NCI-H2227 treated with DMSO at 0.1 percent for 48 hours (cell line): ENCODE measurements at places on chromosomes 7 and 10.
A peak's percentile ranks its signal among the peaks of the same experiment; 100 is the strongest.

DNA sequence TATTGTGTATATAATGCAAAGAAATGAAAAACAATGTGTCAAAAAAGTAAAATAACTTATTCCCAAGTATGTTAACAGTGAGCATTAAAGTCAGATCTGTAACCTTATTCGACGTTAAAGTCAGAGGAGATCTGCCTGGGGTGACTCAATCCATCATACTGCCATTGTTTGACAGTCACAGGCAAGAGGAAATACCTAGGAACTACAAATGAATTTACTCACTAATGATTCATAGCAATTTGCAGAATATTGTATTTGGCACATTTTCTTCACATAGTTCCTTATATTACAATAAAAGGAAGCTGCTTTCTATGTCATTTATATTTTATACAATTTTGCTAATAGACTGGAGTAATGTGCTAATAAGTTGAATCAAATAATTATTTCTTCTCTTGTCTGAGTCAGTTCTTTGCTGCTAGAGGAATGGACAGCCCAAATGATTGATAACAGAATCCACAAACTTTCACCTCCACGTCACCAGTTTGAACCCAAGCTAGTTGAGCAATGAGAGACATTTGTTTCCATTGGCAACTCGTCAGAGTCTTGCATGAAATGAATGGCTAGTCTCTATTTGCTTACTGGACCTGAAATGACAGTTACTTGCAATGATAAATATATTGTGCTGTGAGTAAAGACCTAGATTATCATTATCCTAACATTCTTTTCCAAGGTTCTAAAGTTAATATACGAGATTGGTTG is 48.5 kb upstream of the TMEM106B start:
- DNase-seq, result no peak

DNA sequence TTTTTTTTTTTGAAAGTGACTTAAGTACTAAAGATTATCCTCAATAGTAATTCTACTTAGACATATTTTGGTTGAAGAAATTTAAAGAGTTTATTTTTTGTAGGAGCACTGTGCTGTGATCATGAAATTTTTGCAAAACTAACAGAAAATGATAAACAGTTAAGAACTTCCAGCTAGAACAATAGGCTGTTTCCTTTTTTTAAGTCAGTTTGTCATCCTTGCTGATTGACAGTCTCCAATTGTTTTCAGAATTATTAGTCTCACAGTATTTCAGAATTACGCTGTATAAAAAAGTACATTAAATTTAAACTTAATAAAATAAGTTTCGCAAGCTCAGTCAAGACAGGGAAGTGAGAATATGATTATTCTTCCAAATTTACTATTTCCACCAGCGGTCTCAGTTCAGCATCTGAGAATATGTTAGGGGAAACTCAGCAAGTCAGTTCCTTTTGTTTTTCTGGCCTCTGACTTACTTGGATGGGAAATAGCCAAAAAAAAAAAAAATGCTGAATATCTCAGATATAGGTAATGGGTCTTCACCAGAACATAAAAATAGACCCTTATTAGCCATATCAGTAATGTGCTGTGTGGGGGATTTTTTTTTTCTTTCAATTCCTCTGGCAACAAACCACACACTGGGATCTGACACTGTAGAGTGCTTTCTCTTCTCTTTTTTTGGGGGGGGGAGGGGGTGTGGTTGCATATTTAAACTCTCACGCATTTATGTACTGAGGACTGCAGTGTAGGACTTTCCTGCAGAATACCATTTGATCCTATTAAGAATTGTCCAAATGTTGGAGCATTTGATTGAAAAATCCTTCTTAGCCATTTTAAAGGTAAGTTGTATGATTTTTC is at the start of gene CD36:
Gene CD36, plus strand, starts transcription at position 732 of the 855 bp plus-strand sequence. CDS start 8,099 bp downstream, outside the sequence.
- DNase-seq, result no peak

DNA sequence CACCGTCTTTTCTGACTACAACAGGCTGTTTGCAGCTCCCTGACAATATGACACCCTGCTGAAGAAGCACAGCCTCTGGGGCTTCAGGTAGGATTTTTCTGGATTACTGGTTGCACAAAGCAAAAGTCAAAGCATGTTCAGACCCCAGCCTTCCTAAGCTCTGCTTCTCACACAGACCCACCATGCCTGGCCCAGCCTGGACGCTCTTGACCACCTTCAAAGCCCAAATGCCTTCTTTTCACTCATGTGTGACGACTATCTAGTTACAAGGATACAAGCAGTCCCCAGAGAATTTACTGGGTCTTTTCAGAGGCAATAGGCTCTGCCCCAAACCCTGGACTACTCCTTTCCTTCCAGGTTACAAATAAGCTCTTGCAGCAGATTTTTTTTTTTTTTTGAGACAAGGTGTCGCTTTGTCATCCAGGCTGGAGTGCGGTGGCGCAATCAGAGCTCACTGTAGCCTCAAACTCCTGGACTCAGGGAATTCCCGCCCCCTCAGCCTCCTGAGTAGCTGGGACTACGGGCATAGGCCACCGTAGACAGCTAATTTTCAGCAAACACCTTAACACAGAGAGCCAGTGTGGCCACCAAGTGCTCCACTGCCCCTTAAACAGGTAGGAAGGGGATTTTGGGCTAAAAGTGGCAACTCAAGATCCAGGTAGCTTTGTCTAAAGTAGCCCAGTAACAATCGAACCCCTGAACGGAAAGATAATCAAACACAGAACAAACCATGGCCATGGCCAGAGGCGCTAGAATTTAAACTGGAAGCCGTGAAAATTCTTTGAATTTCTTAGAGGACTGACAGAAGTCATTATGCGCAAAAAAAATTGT is 16.2 kb downstream of the SVIL start:
- DNase-seq, result no peak

GRCh38 chr10:14276210-14276609 is 54.5 kb downstream of the FRMD4A start:
- no peak for DNase-seq

DNA sequence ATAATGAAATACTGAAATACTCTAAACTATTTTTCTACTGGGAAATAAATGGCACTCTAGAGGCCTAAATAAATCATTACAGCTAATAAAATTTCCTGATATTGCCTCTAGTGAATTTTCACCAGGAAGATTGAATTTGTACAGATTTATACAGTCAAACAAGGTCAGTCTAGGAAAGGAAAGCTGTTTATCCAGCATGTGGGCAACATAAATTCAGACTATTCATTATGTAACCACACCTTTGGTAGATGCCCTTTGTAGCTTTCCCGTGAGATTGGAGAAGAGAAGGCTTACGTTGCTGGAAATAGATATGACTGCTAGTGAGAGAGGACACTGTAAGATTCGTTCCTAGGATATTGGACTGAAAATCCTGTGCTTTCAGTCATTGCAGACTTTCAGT is 35.2 kb upstream of the PNLIP start:
- no peak for DNase-seq

DNA sequence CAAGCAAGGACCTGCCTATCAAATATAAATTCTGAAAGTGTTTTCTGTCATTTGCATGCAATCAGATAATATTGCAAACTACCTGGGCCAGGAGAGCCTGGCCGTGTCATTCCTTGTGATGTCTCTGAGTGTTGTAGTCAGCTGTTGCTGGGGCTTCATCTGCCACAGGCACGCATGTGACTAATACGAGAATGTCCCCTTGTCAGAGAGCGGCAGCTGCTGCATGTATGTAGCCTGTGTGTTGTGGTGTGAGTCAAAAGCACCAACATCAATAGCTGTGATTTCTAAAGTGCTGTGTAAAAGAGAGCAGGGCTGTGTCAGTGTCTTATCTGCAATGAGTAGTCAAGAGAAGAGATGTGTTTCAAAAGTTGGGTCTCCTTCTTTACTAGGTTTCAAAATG is 155.4 kb downstream of the POU6F2 start:
- no peak for DNase-seq

GRCh38 chr7:102222445-102222844 is 64.2 kb upstream of the SH2B2 start:
- no peak for DNase-seq

GRCh38 chr7:150876817-150877526 is 24.7 kb downstream of the AOC1 start:
- DNase-seq, result peak; percentile 95

DNA sequence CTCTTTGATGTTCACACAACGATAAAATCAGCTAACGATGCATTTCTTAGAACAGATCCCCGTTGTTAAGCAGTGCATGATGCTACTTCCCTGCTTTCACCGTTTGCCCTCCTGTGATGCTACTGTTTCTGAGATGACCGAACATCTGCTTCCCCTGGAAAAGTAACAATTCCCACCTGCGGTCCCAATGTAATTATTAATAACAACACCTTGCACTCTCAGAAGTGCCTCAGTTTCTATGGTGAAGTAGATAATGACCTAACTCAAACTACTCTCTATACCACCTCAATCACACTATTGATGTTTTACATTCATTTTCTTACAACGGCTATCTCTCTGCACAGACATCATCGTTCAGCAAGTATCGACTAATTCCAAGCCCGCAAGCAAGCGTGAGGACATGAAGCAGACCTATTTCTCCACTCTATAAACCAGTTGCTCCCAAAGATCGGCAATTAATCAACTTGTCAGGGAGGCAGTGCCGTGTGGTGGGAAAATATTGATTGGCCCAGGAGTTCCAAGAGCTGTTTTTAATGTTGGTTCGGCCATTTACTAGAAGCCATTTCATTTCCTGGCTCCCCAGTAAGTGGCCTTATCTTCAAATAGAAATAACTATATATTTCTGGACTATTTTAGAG is 42.7 kb downstream of the FAM107B start:
- DNase-seq, result peak; percentile 61

DNA sequence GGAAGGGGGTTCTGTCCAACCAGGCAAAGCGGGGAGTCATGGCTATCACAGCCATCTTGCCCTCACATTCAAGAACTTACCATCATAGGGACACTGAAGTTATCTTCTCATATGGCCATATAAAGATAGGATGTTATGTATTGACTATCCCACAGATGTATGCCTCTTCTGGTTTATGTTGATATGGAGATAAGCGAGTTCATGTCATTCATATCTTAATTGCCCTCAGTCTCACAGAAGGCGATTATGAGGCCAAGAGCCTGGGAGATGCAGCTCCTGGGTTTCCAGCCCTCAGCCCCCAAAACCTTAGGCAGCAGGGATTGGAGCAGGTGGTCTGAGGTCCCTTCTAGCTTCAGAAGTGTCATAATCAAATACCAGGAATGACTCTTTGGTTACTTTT is 8.5 kb upstream of the ANKRD61 start:
- DNase-seq, result no peak

- no peak for DNase-seq
These were observed 402.2 kb downstream of the ANKRD7 start for GRCh38 chr7:118626739-118627138.

DNA sequence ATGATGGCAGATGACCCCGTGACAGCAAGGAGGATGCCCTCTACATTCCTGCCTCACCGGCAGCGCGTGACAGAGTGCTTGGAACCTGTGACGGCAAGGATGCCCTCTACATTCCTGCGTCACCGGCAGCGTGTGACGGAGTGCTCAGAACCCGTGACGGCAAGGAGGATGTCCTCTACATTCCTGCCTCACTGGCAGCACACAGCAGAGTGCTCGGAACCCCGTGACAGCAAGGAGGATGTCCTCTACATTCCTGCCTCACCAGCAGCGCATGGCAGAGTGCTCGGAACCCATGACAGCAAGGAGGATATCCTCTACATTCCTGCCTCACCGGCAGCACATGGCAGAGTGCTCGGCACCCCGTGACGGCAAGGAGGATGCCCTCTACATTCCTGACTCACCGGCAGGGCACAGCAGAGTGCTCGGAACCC is 231.0 kb downstream of the DIP2C start:
- DNase-seq, result no peak
